Activated CD4-positive, alpha-beta T cell treated with anti-CD3 and anti-CD28 coated beads for 1 hour (primary cell): ENCODE measurements at places on chromosomes 4 and X.

DNA sequence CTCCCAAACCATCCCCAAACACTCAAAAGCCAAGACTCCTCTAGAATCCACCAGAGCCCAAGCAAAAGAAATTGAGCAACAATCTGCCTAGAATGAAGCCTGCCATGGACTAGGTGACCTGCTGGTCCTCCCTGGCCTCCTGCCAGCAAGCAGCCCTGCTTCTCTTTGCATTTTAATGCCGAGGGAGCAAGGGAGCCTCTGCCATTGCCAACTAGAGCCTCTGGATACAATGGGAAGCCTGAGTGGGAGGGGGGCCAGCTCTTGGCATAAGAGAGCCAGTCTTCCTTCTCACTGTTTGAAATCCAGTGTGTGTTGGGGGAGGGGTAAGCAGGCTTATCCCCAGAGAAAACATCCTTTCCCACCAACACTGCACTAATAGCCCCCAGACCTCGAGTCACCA, 1.5 kb upstream of the GDPD2 start:
- no peak for DNase-seq

DNA sequence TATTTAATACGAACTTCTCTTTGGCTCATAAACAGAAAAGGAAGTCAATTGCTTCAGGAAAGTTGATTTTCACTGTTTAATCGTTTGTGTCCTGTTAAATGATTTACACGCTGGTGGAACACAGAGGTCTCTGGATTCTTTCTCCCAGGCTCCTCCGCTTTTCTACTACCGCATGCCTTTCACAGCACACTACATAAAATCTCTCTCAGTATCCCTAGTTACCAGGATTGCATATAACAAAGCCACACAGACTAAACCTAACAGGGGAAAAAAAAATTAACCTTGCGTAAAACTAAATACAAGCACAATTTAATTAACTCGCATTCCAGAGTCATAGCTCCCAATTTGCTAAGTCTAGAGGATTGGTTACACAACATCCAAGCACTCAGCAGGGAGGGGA, 133.9 kb downstream of the CORIN start:
- DNase-seq: no peak

GRCh38 chr4:47930971-47931804, 16.8 kb upstream of the NFXL1 start:
- DNase-seq: no peak

DNA sequence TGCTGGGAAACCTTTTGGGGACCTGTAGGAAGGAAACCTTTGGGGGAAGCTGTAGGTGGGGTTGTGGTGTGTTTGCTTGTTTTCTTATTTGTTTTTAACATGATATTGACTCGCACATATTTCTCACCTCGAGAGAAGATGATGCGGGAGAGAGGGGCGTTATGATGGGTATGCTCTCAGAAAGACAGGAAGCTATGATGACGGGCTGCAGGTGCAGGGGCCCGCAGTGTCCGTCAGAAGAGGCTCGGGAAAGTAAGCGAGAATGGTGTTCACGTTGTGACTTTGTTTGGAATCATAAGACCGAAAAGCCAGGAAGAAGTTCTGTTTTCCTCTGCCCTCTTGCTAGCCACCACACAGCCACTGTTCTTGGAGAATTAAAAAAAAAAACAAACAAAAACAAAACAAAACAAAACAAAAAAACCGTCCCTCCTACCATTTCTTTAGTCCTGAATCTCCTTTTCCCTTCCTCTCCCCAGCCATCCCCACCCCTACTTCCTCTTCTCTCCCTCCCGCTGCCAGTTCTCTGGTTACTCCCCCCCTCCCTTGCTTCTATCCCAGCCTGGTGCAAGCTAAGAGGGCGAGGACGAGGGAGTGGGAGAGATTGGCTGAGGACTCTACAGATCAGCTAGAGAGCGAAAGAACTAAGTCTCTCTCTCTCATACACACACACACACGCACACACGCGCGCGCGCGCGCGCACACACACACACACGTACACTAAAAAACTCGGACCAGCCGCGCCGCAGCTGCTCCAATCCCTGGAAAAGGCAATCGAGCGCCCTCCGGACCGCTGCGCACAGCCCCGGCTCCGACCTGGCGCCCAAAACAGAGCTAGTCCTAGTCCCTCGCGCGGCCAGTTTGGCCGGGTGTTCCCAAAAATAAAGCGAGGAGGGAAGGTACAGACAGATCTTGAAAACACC, at the start of gene BMP3:
Gene BMP3, plus strand, starts transcription at position 648 of the 920 bp plus-strand sequence. CDS start 577 bp downstream, outside the sequence.
- DNase-seq: no peak

DNA sequence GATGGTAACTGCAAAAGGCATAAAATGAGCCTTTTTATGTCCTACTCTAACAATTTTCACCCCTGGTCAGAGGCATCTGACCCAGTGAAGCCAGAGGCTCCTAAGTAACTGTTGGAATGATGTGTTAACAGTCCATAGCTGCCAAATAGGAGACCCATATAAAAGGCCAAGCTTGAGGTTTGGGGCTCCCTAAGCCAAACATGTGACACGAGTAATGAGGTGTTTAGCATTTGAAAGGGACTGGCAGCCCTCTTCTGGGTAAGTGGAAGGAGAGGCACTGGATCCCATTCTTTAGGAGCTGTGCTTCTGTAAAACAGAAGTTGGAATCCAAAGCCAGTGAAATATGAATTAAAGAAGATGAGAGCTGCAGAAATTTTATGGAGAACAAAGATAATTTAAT, 100.6 kb upstream of the PNPLA4 start:
- DNase-seq: no peak

GRCh38 chr4:81659051-81659450, 187.3 kb upstream of the RASGEF1B start:
- no peak for DNase-seq

DNA sequence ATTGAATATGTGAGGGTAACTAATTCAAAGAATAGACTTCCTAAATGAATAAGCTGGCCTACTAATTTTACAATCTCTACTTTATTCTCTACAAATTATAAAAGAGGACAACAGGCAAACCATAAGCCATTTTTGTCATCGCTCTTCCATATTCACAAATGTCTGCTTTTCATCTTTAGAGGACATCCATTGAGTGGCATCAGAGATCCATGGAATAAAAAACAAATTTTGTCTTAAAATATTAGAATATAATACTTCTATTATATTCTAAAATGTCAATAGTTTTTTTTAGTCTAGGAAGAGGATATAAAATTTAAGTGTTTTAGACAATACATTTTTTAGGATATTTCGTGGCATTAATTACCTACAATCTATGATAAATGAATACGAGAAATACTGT, 300.9 kb upstream of the TACR3 start:
- DNase-seq: no peak

GRCh38 chr4:121765368-121765705, 373 bp upstream of the SMIM43 start:
- no peak for DNase-seq
